NCI-H2029 (cell line): ENCODE measurements at places on chromosomes 5 and 9.

- DNase-seq, result peak; percentile 34
Measured at GRCh38 chr5:103617090-103617489, 54.5 kb upstream of the NUDT12 start.

GRCh38 chr9:1658661-1659362, 356.3 kb upstream of the SMARCA2 start:
- DNase-seq, result no peak

DNA sequence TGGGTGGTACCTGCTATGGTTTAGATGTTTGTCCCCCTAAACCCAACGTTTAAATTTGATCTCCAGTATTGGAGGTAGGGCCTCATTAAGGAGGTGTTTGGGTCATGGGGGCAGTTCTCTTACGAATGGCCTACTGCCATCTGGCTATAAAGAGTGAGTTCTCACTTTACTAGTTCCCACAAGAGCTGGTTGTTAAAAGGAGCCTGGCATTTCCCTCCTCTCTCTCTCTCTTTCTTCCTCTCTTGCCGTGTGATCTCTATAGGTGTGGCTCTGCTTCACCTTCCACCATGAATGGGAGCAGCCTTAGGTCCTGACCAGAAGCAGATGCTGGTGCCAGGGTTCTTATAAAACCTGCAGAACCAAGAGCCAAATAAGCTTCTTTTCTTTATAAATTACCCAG, 193.2 kb upstream of the CDH6 start:
- no peak for DNase-seq

DNA sequence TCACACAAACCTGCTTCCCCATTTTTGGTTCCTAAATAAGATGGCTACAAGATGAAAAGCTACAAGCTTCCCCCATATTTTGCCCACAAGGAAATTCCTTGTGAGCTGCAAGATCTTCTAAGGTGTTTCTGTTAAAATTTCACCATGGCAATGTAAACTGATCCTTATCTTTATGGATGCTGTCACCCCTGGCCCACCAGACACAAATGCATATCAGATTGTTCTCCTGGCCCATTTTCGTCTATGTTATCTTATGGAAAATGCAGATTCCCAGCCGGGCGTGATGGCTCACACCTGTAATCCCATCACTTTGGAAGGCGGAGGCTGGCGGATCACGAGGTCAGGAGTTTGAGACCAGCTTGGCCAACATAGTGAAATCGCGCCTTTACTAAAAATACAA, 65.1 kb upstream of the IL6ST start:
- no peak for DNase-seq

- DNase-seq, result no peak
Measured at GRCh38 chr5:77882670-77883257, 106.6 kb upstream of the TBCA start.

GRCh38 chr9:133844398-133844784, 106.2 kb upstream of the SARDH start:
- peak; percentile 49 for DNase-seq

DNA sequence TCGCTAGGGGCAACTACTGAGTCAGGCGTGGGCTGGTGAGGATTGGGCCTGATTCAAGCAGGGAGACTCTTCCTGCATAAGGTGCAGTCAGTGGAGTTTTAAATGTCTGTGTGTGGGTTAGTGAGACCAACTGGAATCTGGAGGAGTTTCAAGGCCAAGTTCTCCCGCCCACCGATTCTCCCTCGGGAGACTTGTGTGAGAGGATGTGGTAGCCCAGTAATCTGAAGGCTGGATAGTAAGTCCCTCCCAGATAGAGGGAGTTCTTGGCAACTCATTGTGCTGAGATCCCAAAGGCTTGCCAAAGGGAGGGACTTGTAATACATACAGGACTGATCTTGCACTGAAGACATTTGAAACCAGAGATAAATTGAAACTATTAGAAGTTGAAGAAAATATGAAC, 51.8 kb downstream of the WDR36 start:
- no peak for DNase-seq

DNA sequence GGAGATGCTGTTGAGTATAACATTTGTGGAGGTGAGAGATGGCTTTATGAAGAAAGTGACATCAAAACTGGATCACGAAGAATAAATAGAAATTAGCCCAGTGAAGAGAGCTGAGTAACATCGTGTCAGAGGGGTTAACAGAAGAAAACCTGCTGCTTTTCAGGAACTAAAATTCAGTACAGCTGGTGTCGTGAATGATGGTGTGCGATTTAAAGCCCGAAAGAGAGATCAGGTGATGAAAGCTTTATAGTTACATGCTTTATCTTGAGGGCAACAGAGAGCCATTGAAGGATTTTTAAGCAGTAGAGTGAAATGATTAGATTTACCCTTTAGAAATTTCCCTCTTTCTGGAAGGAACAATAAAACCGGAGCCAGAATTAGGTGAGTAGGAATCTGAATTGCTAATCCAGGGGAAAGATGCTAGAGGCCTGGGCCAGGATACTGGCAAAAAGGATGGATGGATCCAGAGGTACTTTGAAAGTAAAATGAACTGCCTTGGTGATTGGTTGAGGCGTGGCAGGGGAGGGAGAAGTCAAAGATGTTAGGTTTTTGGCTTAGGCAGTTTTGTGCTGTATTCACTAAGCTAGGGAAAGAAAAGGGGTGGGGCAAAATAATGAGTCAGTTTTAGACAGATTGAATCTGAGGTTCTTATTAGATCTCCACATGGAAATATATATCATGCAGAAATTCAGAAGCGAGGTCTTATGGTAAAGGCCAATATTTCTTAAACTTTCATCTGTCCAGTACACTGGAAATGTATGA, 3.4 kb downstream of the LRRC70 start:
- DNase-seq, result no peak

DNA sequence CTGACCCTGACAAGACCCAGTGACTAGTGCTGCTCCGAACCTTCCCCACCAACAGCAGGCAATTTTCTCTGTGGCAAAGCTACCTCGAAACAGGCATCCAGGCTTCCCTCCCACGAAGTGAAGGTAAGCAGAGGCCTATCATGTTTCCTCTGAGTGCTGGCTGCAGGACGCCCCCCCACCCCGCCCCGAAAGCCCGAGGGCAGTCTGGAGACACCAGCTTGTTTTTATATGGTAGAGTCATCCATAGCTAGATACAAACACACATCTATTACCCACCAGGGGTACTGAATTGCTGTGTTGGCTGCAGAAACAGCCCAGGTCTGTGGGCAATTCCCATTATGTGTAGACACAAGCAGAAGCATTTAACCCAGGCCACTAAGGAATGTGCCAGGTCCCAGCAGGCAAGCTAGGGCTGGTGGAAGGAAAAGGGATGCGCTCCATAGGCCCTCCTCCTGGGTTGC, 40.4 kb downstream of the LIX1 start:
- no peak for DNase-seq
